ENCODE measurements at places on chromosomes 7 and 10. TPM values are rescaled to one million over a fixed set of nuclear protein-coding genes. Genes with fewer than 3 reads are reported as not detected.

GRCh38 chr10:66714741-66715140 is 211.1 kb upstream of the LRRTM3 start:
- no peaks in the 10 kb centered on the region for H3K36me3 ChIP-seq
- H3K4me3 ChIP-seq: no peak overlapping the region
- no peaks in the 10 kb centered on the region for H3K4me1 ChIP-seq
- H3K27me3 ChIP-seq: no peaks in the 10 kb centered on the region

GRCh38 chr10:63866747-63867140 is 345.5 kb downstream of the REEP3 start:
- peaks cover 8% of the 10 kb centered on the region for H3K4me1 ChIP-seq
- no peaks in the 10 kb centered on the region for H3K36me3 ChIP-seq
- no peak for DNase-seq
- H3K27me3 ChIP-seq: no peaks in the 10 kb centered on the region
- H3K4me3 ChIP-seq: no peak overlapping the region

GRCh38 chr10:81108516-81109199 is 571.0 kb downstream of the SH2D4B start:
- H3K4me1 ChIP-seq: no peaks in the 10 kb centered on the region
- no peaks in the 10 kb centered on the region for H3K27me3 ChIP-seq
- no peaks in the 10 kb centered on the region for H3K36me3 ChIP-seq
- no peak for DNase-seq
- H3K4me3 ChIP-seq: no peak overlapping the region

GRCh38 chr7:41002741-41003610 is 699.9 kb downstream of the INHBA start:
- H3K4me3 ChIP-seq: no peak overlapping the region
- H3K36me3 ChIP-seq: no peaks in the 10 kb centered on the region
- no peaks in the 10 kb centered on the region for H3K27me3 ChIP-seq
- no peak overlapping the region for H3K27ac ChIP-seq
- no peaks in the 10 kb centered on the region for H3K4me1 ChIP-seq

- peaks cover 7% of the 10 kb centered on the region for H3K4me1 ChIP-seq
- H3K4me3 ChIP-seq: no peak overlapping the region
- no peak overlapping the region for H3K27ac ChIP-seq
- H3K36me3 ChIP-seq: no peaks in the 10 kb centered on the region
- no peak for DNase-seq
Measured at GRCh38 chr7:159191236-159191635, 46.6 kb upstream of the VIPR2 start.

DNA sequence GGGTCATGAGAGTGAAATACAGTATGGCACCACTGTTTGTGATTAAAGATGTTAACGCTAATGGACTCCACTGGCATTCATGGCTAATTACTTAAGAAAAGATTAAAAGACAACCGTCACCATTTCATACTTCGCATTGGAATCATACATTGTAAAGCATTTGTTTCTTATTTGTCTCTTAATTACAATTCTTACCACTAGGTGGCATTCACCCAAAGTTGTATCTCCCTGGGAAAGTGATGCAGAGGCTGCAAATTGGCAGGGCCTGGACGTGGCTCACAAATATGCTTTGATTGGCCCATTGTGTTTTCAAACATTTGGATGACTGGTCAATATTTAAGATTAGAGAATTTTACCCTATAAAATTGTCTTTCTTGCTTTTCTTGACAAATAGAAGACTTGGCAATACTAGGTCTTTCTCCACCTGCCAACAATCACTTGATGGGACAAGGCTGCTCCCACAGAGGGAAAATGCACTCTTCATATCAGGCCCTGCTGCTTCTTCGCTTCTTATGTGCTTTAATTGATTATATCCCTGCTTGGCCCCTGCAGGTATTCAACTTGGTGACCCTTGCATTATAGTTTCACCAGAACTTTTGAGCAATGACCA is 72.1 kb upstream of the STARD3NL start:
- no peak overlapping the region for H3K4me3 ChIP-seq
- H3K36me3 ChIP-seq: no peaks in the 10 kb centered on the region
- no peak overlapping the region for H3K27ac ChIP-seq
- no peaks in the 10 kb centered on the region for H3K27me3 ChIP-seq

DNA sequence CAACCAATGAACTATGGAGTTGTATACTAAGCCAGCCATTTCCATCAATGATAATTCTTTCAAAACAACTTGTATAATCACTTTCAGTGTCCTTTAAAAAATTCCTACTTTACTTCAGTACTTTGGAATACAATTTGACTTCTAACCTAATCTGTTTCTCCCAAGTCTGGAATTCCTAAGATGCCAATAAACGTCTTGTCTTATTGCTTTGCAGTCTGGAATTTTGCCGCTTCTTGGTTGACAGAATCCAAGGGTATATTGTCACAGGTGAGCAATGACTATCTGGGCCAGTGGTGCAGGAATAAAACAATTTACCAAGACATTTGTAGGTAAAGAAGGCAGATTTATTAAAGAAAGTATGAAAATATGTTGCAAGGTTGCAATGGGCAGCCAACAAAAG is 21.8 kb downstream of the RP9 start:
- no peak for DNase-seq
- no peaks in the 10 kb centered on the region for H3K36me3 ChIP-seq
- H3K27ac ChIP-seq: no peak overlapping the region

GRCh38 chr10:60291344-60291930 is 98.2 kb downstream of the ANK3 start:
- H3K27ac ChIP-seq: peak overlapping the region; percentile 47
- no peaks in the 10 kb centered on the region for H3K36me3 ChIP-seq

- H3K27me3 ChIP-seq: no peaks in the 10 kb centered on the region
- H3K27ac ChIP-seq: no peak overlapping the region
Measured at GRCh38 chr10:22183771-22184461, 33.9 kb downstream of the EBLN1 start.

- H3K4me3 ChIP-seq: no peak overlapping the region
- no peaks in the 10 kb centered on the region for H3K27me3 ChIP-seq
- H3K27ac ChIP-seq: no peak overlapping the region
Measured at GRCh38 chr7:124323597-124323996, 290.7 kb upstream of the TMEM229A start.

- peaks cover 36% of the 10 kb centered on the region for H3K36me3 ChIP-seq
- peak; percentile 79 for DNase-seq
- peak overlapping the region; percentile 64 for H3K27ac ChIP-seq
- no peaks in the 10 kb centered on the region for H3K27me3 ChIP-seq
- no peak overlapping the region for H3K4me3 ChIP-seq
- H3K4me1 ChIP-seq: peaks cover 7% of the 10 kb centered on the region
Measured at GRCh38 chr7:151769188-151769821, 107.6 kb downstream of the PRKAG2 start.

- H3K4me3 ChIP-seq: no peak overlapping the region
- no peak for DNase-seq
- H3K27ac ChIP-seq: no peak overlapping the region
- no peaks in the 10 kb centered on the region for H3K4me1 ChIP-seq
Measured at GRCh38 chr10:133608855-133609254, 17.7 kb downstream of the FRG2B start.

The ITPRID1 gene
- not detected for total RNA-seq

The HMX3 gene
- total RNA-seq: not detected

The CADPS2 gene
- total RNA-seq: 8.9 TPM

The DDIT4 gene
- 303 TPM for total RNA-seq

The PRSS37 gene
- total RNA-seq: not detected

The ABCB1 gene
- 9.2 TPM for total RNA-seq

Measured in spleen (tissue), 13 donors.